Esophagus squamous epithelium (tissue), 5 donors: ENCODE measurements at places on chromosomes 12 and 14. TPM values are rescaled to one million over a fixed set of nuclear protein-coding genes. Genes with fewer than 3 reads are reported as not detected.

- H3K27me3 ChIP-seq = no peaks in the 10 kb centered on the region
- no peaks in the 10 kb centered on the region for H3K4me1 ChIP-seq
- no peak for DNase-seq
- no peak overlapping the region for H3K4me3 ChIP-seq
Observed at GRCh38 chr12:126069549-126070165, 1004.4 kb downstream of the AACS start.

Gene CYP27B1
- total RNA-seq = 0.95 TPM

DNA sequence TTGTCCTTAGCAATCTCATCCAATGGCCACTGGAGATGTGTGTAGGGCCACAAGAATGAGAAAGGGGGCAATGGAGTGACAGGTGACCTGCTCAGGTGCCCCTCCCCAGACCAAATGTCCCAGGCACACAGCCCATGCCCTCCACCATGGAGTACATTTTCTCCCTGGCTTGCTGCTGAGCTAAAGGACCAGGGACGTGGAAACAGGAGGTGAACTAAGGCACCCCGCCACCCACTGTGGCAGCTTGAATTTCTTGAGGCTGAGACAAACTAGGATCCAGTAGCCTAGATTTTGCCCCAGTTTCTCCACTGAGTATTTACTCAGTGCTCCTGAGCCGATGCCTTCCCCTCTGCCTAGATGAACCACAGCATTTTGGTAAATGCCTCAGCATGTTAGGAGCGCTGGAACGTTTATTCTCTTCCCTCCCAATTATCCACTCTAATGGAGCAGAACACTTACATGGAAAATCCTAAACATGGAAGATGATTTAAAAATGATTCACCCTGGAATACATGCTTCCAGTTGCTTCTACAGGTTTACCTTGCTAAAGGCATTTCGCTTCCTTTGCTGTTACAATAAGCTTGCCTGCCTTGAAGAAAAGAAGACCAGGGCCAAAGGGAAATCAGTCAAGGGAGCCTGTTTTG is 198.0 kb downstream of the ZFP36L1 start:
- no peak overlapping the region for H3K27ac ChIP-seq
- no peaks in the 10 kb centered on the region for H3K27me3 ChIP-seq
- H3K36me3 ChIP-seq = no peaks in the 10 kb centered on the region
- DNase-seq = no peak
- H3K4me3 ChIP-seq = no peak overlapping the region
- peaks cover 49% of the 10 kb centered on the region for H3K4me1 ChIP-seq

- peaks cover 5% of the 10 kb centered on the region for H3K4me1 ChIP-seq
- H3K36me3 ChIP-seq = no peaks in the 10 kb centered on the region
- H3K27me3 ChIP-seq = peaks cover 5% of the 10 kb centered on the region
- no peak overlapping the region for H3K27ac ChIP-seq
- no peak for DNase-seq
Observed at GRCh38 chr14:22395803-22396202, 193.2 kb downstream of the DAD1 start.

GRCh38 chr14:28461389-28461788 is 305.2 kb upstream of the FOXG1 start:
- H3K36me3 ChIP-seq = no peaks in the 10 kb centered on the region
- H3K27me3 ChIP-seq = no peaks in the 10 kb centered on the region
- H3K4me1 ChIP-seq = no peaks in the 10 kb centered on the region
- no peak overlapping the region for H3K4me3 ChIP-seq
- no peak overlapping the region for H3K27ac ChIP-seq
- no peak for DNase-seq

Gene MIP
- not detected for total RNA-seq

DNA sequence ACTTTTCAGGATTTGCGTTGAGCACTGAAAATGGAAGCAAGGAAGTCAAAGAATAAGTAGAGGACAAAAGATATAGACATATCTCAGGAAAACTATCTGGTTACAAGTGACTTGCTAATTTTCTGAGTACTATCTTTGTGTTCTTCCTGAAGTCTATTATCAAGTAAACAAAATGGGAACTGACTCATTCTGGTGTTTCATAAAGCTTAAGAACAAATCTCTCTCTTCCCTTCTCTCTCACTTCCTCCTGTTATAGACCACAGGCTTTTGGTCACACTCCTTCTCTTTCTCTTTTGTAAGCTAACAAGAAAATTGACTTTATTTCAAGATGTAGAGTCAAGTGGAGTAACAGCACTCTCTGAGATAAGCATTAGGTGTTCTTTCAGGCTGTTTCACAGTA is 406.6 kb upstream of the SYT1 start:
- H3K36me3 ChIP-seq = no peaks in the 10 kb centered on the region
- no peak overlapping the region for H3K4me3 ChIP-seq
- H3K4me1 ChIP-seq = no peaks in the 10 kb centered on the region
- no peaks in the 10 kb centered on the region for H3K27me3 ChIP-seq
- no peak overlapping the region for H3K27ac ChIP-seq

Gene CMKLR1
- 0.19 TPM for total RNA-seq

GRCh38 chr12:108381787-108382436 is 42.8 kb upstream of the CMKLR1 start:
- no peak overlapping the region for H3K4me3 ChIP-seq
- H3K27me3 ChIP-seq = no peaks in the 10 kb centered on the region
- H3K27ac ChIP-seq = no peak overlapping the region

- H3K27me3 ChIP-seq = no peaks in the 10 kb centered on the region
- no peak overlapping the region for H3K4me3 ChIP-seq
- no peaks in the 10 kb centered on the region for H3K4me1 ChIP-seq
- H3K27ac ChIP-seq = no peak overlapping the region
- no peak for DNase-seq
Observed at GRCh38 chr14:84670796-84671195, 859.1 kb upstream of the FLRT2 start.

DNA sequence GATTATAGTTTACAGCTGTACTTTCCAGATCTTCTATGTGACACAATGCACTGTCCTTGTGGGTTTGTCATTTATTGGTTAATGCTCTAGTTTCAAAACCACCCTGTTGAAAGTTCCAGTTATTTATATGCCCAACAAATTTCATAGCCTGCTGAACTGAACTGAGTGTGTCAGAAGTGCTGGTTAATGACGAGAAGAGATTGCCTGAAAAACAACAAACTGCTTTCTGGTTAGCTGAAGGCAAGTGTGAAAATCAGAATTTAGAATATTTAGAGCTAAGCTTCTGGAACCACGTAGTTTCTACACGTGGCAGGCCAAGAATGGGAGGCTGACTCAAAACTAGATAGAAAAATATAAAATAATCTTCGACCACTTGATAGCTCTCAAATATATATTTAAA is 19.1 kb upstream of the RIN3 start:
- no peak for DNase-seq
- no peak overlapping the region for H3K27ac ChIP-seq
- H3K27me3 ChIP-seq = no peaks in the 10 kb centered on the region
- H3K36me3 ChIP-seq = no peaks in the 10 kb centered on the region
- H3K4me1 ChIP-seq = no peaks in the 10 kb centered on the region
